Caki2 (cell line): ENCODE measurements at places on chromosomes 12 and 14.

DNA sequence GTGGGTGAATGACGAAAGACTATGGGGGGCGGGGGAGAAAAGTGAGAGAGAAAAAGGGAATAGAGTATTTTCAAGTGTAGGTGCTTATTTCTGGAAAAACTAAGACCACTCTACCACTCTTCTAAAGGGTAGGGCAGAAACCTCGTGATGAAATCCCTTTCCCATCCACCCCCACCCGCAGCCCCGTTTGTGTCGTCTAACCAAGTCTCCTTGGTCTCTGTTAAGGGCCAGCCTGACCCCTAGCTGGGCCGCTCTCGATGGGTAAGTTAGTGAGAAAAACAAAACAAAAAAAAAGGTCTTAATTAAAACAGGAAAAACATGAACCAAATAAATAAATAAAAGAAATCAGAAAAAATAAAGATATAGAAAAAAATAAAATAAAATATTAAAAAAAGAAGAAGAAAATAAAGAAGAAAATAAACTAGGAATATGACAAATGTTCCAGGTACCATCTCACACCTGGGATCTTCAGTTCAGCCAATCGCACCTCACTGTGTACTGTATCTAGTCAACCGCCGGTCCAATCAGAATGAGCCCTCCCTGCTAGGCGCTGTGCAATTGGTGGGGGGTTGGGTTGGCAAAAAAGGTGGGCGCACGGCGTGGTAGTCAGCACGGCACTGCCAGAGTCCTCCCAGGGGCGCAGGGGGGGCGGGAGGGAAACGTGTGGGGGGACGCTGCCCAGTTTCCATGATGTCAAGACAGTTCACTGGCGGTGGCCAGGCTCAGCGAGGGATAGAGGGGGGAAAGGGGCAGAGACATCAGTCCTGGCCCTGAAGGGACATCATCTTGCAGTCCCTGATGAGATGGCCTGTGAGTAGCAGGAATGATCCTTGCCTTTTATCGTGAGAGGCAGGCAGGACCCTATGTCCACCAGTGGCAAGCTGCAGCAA is 9.8 kb upstream of the CDH24 start:
- no peak for DNase-seq

DNA sequence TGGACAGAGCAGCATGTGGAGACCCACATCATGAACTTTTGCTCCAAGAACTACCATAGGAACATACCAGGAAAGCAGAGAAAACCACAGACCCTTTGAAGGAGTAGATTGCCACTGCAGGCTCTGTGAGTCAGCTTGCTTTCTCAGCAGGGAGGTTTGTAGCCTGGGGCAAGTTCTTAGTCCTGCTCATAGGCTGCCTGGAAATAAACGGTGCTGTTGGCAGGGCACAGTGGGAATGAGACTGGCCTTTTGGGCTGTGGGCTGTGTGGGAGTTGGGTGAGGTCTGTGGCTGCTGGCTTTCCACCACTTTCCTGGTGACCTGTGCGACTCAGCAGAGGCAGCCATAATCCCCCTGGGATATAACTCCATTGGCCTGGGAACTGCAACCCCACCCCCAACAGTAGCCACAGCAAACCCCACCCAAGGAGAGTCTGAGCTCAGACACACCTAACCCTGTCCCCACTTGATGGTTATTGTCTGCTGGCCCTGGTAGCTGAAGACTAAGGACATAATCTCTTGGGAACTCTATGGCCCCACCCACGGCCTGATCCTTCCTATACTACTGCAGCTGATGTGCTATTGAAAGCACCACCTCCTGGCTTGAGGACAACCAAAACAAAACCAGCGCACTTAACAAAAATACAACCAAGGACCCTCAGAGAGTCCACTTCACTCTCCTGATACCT is 192.1 kb upstream of the GARIN6 start:
- peak; percentile 87 for DNase-seq

DNA sequence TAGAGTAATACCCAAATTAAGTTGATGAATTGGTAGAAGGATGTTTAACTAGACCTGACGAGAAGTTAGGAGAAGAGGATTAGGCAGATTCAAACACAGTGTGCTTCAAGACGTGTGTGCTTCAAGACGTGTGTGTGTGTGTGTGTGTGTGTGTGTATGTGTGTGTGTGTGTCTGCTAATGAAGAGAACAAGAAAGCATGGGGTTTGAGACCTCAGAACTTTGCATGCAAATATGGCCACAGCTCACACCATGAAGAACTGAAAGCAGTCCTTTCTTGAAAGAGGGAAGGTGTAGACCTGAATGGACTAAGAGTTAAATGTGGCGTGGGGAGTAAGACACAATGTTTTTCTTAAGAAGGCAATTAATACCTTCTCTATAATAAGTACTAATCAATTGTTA is 32.5 kb upstream of the SSPN start:
- no peak for DNase-seq

GRCh38 chr12:3667485-3667884 is 85.4 kb downstream of the CRACR2A start:
- DNase-seq: no peak

DNA sequence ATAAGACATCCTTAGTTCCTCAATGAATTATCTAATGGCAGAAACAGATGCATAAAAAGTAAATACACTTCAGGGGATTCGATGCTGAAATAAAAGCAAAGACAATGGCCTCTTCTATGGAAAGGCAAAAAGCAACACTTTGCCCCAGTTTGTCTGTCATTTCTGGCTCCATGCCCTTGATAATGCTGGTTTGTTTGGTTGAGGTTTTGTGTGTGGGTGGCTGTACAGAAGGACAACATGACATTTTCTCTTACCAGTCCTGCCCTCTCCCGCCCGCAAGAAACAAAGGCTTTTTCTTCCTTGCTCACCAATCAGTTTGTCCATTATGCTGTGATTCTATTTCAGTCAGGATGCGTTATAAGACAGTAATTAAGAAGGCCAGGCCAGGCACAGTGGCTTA is 18.1 kb upstream of the WDR89 start:
- no peak for DNase-seq

DNA sequence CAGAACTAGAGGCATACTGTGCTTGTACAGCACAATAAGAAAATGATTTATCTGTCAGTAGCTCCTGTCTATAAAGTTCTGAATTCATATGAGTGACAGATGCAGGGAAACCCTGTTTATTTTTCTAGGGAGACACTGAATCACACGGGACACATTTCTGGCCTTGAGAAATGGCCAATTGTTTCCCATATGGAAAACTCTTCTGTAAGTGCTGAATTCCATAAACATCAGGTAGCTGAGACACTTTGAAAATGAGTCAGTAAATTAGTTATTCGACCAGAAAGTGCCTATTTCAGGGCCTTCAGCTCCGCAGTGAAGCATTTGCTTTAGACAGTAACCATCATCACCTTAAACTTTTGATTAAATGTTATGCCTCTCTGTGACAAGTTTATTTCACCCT is 184.4 kb downstream of the TMEM132D start:
- DNase-seq: no peak

GRCh38 chr12:45655186-45655585 is 74.3 kb upstream of the ARID2 start:
- DNase-seq: no peak
